Activated CD8-positive, alpha-beta memory T cell treated with anti-CD3 and anti-CD28 coated beads for 36 hours (primary cell): ENCODE measurements at places on chromosomes 11 and 22. TPM values are rescaled to one million over a fixed set of nuclear protein-coding genes. Genes with fewer than 3 reads are reported as not detected.

The ZNF214 gene
- not detected for total RNA-seq

The GGTLC2 gene
- total RNA-seq: not detected

The ANO3 gene
- total RNA-seq: not detected

The CEP126 gene
- total RNA-seq: 1.2 TPM

The MN1 gene
- 0.10 TPM for total RNA-seq

The TNNT3 gene
- 0.42 TPM for total RNA-seq

The SMPD1 gene
- 24.4 TPM for total RNA-seq
